ENCODE measurements at places on chromosomes 13 and 19.
A peak's percentile ranks its signal among the peaks of the same experiment; 100 is the strongest.

DNA sequence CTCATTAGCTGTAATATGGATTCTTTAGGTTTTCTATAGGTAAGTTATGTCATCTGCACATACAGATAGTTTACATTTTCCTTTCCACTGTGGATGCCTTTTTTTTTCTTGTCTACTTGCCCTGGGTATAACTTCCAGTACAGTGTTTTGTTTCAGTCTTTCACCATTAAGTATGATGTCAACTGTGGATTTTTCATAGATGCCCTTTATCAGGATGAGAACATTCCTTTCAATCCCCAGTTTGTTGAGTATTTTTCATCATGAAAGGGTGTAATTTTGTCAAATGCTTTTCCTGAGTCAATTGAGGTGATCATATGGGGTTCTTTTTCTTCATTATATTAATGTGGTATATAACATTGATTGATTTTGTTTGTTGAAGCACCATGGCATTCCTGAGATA lies 43.6 kb upstream of the SACS start:
- no peak for DNase-seq

GRCh38 chr19:4521170-4521887 lies 3.0 kb upstream of the PLIN4 start:
- DNase-seq, result no peak

- DNase-seq, result no peak
Measured at GRCh38 chr13:114114006-114114640, 18.3 kb downstream of the RASA3 start.

DNA sequence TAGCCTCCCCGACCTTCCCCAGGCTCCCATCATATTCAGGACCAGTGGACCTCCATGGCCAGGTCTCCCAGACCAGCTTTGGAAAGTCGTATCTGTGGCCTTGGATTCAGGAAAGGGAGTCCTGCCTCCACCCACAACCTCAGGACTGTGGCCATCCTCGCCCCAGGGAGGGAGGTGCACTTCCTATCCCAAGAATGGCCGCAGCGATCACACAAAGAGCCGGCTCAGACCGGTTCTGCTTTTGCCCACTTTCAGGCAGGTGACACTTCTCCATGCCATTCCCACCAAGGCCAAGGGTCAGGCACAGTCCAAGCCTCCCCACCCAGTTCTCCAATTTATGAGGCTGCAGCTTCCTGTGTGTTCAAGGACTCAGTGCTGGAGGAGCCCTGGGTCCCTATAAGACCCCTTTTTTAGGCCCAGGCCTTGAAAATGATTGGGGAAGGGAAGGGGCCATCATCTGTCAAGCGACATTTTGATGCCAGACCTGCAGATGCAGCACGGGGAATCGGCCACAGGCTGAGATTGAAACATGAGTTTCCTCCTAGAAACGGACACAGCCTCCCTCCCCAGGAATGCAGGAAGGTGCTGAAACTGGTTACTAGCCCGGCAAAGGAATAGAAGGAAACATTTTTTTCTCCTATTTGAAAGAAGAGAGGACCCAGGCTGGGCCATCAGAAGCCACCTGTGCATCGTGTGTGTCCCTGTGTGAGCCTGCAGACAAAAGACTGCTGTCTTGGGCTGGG lies 65.6 kb upstream of the USE1 start:
- DNase-seq, result no peak

DNA sequence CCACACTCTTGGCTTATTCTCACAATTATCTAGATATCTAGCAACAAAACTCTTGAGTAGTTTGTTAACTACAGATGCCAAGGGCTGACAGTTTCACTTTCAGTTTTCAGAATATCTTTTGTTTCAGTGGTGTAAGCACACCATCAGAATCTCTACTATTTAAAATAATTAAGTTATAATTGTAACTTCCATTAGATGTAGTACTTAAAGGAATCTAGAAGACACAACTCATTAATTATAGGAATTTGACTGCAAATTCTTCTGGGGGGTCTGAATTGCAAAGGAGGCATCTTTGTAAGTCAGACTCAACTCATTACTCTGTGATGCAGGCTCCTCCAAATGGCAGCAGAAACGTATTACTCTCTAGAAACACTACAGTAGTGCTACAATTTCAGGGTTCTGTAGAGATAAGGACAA lies 44.9 kb upstream of the USPL1 start:
- no peak for DNase-seq

GRCh38 chr13:50131920-50132903 lies 117.0 kb downstream of the KCNRG start:
- no peak for DNase-seq

DNA sequence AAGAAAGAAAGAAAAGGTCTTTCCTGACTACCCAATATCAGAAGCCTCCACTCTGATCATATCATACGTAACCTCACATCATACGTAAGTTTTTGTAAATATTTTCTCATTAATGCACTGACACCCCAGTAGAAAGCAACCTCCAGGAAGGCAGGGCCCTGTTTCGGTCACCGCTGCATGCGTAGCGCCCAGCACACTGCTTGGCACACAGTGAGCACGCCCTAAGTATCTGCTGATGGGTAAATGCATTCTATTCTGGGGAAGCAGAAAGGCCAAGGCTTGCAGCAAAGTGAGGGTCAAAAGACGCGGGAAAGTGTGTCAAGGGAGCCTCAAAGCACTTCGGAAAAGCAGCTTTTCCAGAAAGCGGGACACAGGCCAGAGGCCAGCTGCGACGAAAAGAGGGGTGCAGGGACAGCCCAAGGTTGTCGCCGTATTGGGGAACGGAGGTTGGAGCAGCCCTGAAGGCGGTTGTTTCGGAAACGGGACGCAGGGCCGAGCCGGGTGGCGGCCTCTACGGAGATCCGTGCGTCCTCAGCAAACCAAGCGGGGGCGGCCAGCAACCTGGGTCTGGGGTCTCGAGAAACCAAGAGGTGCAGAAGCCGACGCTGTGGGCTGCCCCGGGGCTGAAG lies 463 bp downstream of the SUGP1 start:
- DNase-seq, result no peak

- DNase-seq, result peak; percentile 78
Measured at GRCh38 chr13:27005556-27005955, 166.1 kb downstream of the USP12 start.

GRCh38 chr19:14413693-14414181 lies 5.4 kb downstream of the DDX39A start:
- DNase-seq, result no peak

GRCh38 chr13:48902368-48902767 lies 73.3 kb upstream of the FNDC3A start:
- no peak for DNase-seq

DNA sequence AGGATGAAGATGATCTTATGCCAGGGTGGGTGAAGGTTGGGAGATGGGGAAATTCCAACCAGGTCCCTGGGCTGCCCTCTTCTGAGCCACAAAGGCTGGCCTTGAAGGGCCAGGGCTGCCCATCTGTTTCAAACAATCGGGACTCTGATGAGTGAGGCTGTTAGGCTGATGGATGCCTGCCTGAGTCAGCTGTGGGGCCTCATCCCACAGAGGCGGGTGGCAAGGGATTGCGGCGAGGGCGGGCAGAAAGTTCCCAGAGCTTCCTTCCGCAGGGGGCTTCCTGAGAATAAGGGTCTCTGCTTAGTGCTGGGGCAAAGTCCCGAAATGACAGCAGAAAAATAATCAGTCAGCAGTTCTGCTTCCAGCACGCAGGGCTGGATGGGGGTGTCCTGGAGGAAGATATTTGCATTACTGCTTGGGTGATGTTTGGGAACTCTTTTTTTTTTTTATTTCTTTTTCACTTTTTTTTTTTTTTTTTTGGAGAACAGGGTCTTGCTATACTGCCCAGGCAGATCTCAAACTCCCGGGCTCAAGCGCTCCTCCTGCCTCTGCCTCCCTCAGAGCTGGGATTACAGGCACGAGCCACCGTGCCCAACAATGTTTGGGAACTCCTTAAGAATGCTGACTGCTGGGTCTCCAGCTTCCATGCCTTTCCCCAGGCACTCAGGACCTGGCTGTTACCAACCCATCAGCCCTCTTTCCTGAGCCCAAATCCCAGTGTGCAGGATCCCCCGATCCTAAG lies 14.1 kb downstream of the SH3GL1 start:
- DNase-seq, result no peak

DNA sequence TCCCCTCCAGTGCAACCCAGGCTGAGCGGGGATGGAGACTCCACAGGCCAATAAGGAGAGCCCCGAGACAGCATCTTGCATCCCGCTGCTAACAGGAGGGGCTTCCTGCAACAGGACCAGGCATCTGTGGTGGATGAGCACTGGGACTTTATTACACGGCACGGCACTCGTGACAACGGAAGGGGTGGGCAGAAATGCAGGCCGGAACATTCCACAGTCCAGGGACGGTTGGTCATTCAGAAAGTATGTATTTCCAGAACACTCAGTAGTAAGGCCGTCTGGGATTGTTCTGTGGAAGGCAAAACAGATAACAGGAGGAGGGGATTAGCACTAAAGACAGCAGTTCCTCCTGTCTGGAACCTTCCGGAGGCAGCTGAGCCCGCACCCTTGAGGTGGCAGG lies 3.3 kb upstream of the TM6SF2 start:
- DNase-seq, result no peak

DNA sequence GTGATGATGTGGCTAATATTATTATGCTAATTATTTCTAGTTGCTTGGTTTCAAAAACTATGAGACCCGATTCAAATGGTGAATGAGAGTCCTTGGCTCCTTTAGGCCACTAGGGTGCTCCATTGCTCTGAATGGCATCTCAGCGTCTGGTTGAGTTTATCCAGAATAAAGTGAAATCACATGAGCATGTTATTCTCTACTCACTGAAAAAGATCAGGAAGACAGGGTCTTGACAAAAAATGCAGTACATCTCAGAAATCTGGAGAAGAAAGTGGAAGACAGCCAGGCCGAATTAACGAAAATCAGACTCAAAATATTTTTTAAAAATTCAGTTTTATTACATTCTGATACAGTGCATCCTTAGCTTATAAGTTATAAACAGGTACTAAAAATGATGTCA lies 516.2 kb downstream of the MYO16 start:
- peak; percentile 63 for DNase-seq
